ENCODE measurements at places on chromosomes 4 and X.

GRCh38 chr4:139315221-139315675 lies 13.0 kb upstream of the NDUFC1 start:
- no peak for DNase-seq

DNA sequence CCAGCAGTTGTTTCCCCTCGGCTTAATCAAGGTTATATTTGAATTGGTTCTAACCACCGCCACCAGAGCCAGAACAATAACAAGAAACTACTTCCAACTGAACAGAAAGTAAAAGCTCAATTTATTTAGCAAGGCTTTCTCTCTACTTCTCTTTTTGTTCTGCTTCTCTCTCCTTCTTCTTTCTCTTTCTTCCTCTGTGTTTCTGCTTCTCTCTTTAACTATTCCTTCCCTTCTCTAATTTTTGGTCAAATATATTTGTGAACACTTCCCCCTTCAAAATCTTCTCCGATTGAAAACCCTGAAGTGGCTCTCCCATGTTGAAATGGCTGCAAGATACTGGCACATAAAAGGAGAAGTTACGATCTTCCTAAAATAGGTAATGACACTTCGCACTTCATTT lies 1195.9 kb upstream of the PRKX start:
- no peak for DNase-seq

GRCh38 chr4:183172881-183173280 lies 73.8 kb downstream of the WWC2 start:
- DNase-seq, result no peak

DNA sequence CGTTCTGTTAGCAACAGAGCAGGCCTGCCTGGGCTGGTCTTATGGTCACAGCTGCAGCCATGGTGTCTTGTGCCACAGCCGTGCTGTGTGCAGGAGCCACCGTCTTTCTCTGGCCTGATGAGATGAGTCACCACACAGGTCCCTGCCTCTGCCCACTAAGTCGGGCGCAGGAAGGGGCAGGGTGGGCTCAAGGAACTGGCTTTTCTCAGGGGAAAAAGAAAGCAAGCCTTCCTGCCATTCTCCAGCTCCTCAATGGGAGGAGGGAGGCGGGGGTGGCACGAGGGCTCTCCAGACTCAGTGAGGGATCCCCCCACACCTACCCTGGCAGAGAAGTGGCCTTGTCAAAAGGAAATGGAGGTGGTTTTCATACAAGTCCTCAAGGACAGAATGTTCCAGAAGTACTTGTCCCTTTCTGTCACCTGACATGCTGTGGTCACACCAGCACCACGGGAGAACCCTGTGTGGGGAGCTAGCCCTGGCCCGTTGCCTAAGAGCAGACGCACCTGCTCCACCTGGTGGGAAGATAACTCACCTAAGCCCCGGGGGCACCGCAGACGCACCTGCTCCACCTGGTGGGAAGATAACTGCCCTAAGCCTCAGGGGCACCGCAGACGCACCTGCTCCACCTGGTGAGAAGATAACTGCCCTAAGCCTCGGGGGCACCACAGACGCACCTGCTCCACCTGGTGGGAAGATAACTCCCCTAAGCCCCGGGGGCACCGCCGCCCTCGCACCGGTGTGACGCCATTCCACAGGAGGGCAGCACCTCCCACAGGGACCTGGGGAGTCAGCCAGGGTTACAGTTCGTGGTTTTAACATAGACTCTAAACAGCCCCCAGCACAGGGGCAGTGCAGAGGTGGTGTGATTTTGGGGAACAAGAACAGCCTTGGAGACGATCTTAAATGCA lies 18.5 kb downstream of the UVSSA start:
- DNase-seq, result no peak
